Body of pancreas (tissue), 4 donors: ENCODE measurements at places on chromosomes 4 and X. TPM values are rescaled to one million over a fixed set of nuclear protein-coding genes. Genes with fewer than 3 reads are reported as not detected.

DNA sequence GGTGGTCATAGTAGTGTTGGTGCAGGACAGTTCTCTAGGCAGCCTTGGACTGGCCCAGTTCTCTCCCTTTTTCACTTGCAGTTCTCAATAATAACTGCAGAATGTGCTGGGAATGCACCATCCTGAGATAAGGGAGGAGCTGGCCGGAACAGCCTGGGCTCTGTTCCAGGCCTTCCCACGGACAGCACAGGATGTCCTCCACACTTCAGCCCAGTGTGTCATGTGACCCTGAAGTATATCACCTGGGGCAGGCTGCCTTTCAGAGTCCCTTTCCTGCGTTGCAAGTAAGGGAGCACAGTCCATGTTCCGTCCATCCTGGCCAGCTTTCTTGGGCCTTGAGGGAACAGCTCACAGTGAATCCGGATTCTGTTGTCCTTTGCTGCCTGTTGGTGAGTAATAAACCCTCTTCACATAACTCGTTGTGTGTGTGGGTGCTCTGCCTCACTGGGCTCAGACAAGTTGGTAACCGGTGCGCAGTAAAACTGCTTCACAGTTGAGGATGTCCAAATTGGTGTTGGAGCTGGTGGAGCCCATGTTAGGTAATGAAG, 32.3 kb upstream of the BBS12 start:
- peak; percentile 36 for DNase-seq

DNA sequence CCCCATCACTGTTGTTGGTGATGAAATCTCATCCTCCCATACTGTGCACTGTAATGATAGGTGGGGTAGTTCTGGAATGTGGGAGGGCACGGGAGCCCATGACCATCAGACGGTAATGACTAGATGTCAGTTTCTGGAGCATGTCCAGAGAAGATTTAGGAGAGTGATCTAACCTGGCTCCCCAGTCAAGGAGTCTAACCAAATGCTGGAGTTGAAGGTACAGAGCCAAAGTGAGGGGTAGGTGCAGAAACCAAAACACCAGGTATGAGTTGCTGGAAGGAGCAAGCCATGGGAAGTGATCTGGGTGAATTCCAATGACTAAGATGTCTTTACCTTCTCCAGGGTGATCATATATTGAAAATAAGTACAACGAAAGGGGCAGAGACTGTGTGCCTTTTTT, 296.9 kb downstream of the INPP4B start:
- DNase-seq: no peak

- DNase-seq: no peak
These were observed 49.7 kb upstream of the TMEM150C start for GRCh38 chr4:82611527-82611926.

- DNase-seq: peak; percentile 72
These were observed 16.1 kb downstream of the TMEM175 start for GRCh38 chr4:948101-948935.

DNA sequence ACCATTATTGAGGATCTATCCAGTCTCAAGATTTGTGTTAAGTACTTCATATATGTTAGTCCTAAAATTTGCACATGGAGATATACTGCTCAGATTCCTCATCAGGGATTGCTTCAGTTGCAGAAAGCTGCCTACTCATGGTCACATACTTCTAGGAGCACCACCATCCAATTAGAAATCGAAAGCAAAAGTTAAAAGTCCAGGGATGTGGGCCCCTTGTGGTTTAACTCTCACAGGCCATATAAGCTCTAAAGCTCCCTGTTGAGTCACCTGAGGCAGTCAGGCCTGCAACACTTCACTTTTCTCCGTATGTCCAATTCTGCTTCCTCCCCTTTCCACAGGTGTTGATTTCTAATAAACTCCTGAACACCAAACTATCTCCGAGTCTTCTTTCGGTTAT, 84.2 kb downstream of the CNOT6L start:
- no peak for DNase-seq

DNA sequence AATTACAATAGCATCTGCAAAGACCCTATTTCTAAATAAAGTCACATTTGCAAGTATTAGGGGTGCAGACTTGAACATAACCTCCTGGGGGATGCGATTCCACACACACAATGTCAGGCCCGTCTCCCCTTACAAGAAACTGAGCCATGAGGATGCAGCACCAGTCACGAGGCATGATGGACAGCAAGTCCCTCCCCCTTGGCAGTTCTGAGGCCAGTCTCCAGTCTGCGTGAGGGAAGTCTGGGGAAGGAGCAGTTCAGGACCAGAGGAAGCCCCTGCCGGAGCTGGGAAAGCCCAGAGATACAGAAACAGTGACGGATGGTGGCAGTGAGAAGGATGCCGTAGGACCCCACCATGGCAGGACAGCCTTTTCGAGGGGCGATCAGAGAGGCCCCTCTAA, 9.4 kb downstream of the FAM53A start:
- DNase-seq: no peak

DNA sequence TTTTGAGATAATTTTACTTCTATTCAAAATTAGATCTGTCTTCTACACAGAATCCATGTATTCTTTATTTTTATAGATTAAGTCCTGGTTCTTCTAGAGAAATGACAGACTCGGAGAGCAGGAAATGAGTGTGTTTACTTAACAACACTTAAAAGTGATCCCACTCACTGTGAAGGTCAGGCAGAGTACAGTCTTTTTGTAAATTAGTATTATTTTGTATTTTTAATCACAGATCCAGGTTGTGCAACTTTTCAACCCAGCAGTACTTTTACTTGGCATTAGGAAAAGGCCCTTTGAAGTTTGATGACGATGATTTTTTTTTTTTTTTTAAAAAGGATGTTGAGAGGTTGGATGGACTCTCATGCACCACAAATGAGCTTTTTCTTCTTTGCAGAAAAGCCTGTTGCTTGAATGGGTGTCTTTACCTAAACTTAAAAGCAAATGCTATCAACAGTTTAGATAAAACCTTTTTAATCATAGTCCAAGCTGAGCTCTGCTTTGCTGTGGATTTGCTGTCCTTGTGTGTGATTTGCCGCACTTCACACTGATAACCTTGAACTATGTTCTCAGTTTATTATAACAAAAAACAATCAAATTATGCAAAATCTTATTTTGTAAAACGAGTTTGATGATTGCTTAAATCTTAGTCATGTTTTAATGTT, 114.1 kb downstream of the MXRA5 start:
- no peak for DNase-seq

- DNase-seq: peak; percentile 23
These were observed 12.4 kb downstream of the ZFP92 start for GRCh38 chrX:153423652-153424051.

DNA sequence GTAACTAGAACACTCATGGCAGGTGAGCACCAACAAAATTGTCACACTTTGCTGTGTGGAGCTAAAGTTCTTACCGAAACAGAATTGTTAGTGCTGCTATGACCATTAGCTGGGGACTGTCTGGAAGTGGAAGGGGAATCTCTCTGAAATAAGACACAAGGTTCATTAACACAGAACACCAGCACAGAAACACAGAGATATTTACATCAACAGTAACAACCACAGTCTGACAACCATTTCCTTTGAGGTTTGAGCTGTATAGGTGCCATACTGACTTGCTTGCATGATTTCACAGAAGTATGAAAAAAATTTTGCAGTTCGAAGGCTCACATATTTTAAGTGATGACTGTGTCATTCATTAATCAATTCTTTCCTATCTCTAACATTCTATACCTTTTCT, 109.8 kb downstream of the NYX start:
- no peak for DNase-seq

DNA sequence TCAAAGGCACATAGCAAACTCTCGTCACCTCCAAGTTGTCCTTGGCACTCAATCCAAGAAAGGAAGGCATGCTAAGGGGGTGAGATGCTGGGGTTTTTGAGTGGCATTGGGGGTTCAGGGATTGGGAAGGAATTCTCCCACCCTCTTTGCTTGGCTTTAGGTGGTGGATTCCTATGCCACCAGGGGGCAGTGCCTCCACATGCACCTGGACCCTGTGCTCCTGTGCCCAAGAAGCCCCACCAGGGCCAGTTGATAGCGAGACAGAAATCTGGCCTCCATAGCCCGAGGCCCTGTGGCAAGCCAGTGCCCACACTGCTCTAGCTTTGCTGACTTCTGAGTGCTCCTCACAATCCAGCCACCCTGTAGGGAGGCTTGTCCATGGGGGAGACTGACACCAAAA, 2.0 kb upstream of the FATE1 start:
- no peak for DNase-seq

DNA sequence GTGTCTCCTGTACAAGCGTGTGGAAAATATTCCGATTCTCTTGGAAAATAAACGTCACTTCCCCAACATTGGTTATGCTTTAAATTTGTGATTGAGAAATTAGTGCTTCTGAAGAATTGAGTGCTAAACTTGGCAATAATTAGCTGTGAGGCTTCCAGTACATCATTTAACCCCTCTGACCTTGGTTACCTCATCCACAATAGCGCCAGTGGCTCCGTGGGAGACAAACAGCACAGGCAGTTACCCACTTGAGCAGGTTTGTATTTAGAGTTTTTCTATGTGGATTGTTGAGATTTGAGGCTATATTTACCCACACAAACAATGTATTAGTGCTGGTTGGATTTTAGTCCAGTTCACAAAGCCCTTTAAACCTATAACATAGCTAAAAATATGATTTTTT, 476.5 kb downstream of the NKX6-1 start:
- no peak for DNase-seq

GRCh38 chr4:38396845-38397547, 267.0 kb upstream of the KLF3 start:
- peak; percentile 29 for DNase-seq

DNA sequence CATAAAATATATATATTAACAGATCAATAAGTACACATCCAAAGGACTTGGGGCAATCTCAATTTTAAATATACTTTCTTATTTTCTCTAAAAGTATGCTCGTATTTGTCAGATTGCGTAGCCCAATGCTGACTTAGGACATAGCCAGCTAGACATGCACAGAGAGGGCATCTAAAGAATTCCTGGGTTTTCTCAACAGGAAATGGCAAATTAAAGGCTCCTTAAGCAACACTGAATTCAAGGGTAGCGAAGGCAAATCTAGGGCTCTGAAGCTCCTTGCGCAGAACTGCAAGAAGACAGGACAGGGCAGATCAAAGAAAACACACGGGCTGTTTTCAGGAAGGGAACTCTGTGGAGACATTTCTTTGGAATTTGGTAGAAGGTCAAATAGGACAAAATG, 94.6 kb upstream of the FTHL17 start:
- no peak for DNase-seq

DNA sequence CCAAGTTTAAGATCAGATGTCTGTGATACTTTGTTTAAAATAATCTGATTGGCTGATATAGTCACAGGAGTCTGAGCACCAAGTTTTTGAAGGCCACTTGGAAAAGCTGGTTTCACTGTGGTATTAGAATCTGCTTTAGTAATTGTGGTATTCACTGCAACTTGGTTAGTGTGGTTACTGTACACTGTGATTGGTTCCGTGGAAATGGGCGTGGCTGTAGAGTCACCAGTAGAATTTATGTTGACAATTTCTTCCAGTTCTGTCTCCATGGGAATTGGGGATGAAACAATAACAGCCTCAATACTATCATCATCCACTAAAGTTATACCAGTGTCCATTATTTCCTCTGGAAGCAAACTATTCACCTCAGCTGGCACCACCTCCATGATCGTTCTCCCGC, 26.2 kb downstream of the LIN54 start:
- DNase-seq: no peak

- DNase-seq: no peak
These were observed 32.0 kb downstream of the EVC start for GRCh38 chr4:5742968-5743367.

GRCh38 chr4:52241916-52242315, 190.8 kb downstream of the SPATA18 start:
- no peak for DNase-seq

DNA sequence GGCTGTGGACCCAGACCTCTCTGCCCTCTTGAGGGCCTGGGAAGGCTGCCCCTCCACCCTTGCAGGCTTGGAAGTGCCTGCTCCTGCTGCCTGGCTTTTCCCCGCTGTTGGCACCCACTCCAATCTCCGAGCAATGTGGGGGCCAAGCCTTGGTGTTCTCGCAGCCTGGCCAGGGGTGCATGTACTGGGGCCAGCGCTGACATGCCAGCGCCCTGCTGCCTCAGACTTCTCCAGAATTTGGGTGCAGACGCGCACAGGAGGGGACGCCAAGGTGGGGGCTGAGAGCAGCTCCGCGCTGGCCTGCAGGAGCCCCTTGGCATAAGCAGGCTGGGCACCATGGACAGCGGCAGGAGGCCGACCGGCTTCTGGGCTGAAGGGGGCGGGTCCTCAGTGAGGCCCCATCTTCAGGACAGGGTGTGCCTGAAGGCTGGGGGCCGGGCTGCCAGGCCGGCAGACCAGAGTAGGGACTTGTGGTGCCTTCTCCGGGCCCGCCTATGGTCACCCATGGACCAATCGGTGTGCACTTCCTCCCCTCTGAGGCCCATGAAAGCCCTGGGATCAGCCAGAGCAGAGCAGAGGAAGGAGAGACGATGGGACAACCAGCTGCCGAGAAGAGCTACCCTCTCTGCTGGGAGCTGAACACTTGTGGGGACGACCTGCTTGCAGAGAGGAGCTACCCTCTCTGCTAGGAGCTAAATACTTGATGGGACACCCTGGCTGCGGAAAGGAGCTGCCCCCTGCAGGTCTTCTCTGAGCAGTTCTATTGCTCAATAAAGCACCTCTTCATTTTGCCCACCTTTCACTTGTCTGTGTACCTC, 118.3 kb downstream of the DNAAF6 start:
- peak; percentile 31 for DNase-seq

- no peak for DNase-seq
These were observed 938.3 kb downstream of the RAB28 start for GRCh38 chr4:12545812-12546211.

DNA sequence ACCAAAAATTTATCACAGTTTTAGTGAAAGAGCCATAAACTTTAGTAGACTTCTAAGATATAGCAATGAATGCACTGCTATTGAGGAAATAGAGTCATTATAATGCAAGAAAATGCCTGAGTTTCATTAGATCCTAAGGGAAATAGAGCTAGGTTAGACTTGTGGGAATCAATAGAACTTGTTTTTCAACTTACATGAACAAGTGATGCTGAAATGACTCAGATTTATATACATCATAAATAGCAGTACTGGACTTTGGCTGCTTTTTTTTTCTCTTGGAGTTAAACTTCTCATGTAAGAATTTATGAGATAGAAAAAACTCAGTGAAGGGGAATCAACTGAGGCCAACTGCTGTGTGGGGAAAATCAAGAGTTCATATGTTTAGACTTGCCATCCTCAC, 216.5 kb upstream of the AADAT start:
- no peak for DNase-seq

- no peak for DNase-seq
These were observed 1950.7 kb upstream of the IGFBP7 start for GRCh38 chr4:59060895-59061294.

- DNase-seq: no peak
These were observed 172.9 kb downstream of the PRDM5 start for GRCh38 chr4:120749445-120750151.

MAP3K15 gene
- 0.33 TPM for total RNA-seq

CLIC2 gene
- 5.4 TPM for total RNA-seq

TRIM75 gene
- total RNA-seq: not detected

SRPK3 gene
- total RNA-seq: not detected

HSFX4 gene
- not detected for total RNA-seq

SLITRK4 gene
- total RNA-seq: 1.6 TPM

MAGEC3 gene
- not detected for total RNA-seq

FRYL gene
- 29.7 TPM for total RNA-seq

KCND1 gene
- total RNA-seq: 1.3 TPM

F11 gene
- 53.1 TPM for total RNA-seq

MAOB gene
- 5.7 TPM for total RNA-seq

ARHGAP6 gene
- total RNA-seq: 10.9 TPM

CTSO gene
- total RNA-seq: 10.9 TPM

MSANTD1 gene
- total RNA-seq: 2.6 TPM
